Neural crest cell (in vitro differentiated cells): ENCODE measurements at places on chromosomes 12 and 14. TPM values are rescaled to one million over a fixed set of nuclear protein-coding genes. Genes with fewer than 3 reads are reported as not detected.

- H3K27ac ChIP-seq: no peak overlapping the region
- DNase-seq: no peak
- no peaks in the 10 kb centered on the region for H3K36me3 ChIP-seq
- H3K27me3 ChIP-seq: no peaks in the 10 kb centered on the region
- H3K4me3 ChIP-seq: no peak overlapping the region
Observed at GRCh38 chr14:34252227-34252626, 209.8 kb downstream of the SPTSSA start.

DNA sequence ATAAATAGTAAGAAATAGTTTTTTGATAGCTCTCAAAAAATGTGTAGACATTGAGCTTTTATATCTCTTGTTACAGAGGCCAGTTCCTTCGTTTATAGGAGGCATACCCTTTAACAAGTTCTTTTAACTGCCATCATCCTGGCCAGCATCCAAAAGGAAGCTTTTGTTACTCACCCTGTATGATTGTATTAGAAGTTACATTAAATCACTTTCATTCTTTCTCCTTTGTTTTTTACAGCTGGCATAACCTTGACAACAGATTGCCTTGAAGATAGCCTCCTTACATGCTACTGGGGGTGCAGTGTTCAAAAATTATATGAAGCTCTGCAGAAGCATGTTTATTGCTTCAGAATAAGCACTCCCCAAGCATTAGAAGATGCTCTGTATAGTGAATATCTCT, 20.1 kb downstream of the CGRRF1 start:
- DNase-seq: no peak
- no peaks in the 10 kb centered on the region for H3K27me3 ChIP-seq
- H3K4me3 ChIP-seq: no peak overlapping the region

DNA sequence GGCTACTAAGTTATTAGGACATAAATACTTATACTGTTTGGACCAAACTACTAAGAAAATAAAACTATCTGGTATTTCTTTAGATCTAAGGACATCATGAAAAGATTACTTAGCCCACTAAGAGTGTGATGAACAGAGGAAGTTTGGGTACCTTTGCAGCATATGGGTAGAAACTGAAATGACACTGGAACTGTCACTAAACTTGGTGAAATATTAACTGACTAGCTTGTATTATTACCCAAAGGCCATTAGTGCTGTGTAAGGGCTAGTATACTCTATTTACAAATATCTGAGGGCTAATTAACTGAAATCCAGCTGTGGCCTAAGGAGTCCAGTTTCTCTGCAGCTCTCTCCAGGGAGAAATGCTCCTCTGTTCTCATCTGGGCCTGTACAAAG, 45.5 kb downstream of the PAWR start:
- no peak overlapping the region for H3K4me3 ChIP-seq
- no peak for DNase-seq
- H3K36me3 ChIP-seq: no peaks in the 10 kb centered on the region
- no peak overlapping the region for H3K27ac ChIP-seq
- peaks cover 5% of the 10 kb centered on the region for H3K4me1 ChIP-seq
- H3K27me3 ChIP-seq: no peaks in the 10 kb centered on the region

GRCh38 chr12:85273381-85274314, 6.4 kb upstream of the ALX1 start:
- H3K4me3 ChIP-seq: no peak overlapping the region
- no peaks in the 10 kb centered on the region for H3K36me3 ChIP-seq
- no peaks in the 10 kb centered on the region for H3K4me1 ChIP-seq

GRCh38 chr12:56267443-56268071, 815 bp downstream of the COQ10A start:
- peaks cover 9% of the 10 kb centered on the region for H3K36me3 ChIP-seq
- H3K27me3 ChIP-seq: no peaks in the 10 kb centered on the region
- H3K4me1 ChIP-seq: peaks cover 16% of the 10 kb centered on the region
- DNase-seq: no peak

- no peaks in the 10 kb centered on the region for H3K4me1 ChIP-seq
- DNase-seq: no peak
- H3K27ac ChIP-seq: peak overlapping the region; percentile 32
- no peak overlapping the region for H3K4me3 ChIP-seq
- H3K36me3 ChIP-seq: no peaks in the 10 kb centered on the region
Observed at GRCh38 chr12:15851919-15852318, 30.3 kb upstream of the STRAP start.

- H3K27ac ChIP-seq: no peak overlapping the region
- no peak overlapping the region for H3K4me3 ChIP-seq
- no peaks in the 10 kb centered on the region for H3K27me3 ChIP-seq
- DNase-seq: no peak
- H3K36me3 ChIP-seq: peaks cover 18% of the 10 kb centered on the region
- no peaks in the 10 kb centered on the region for H3K4me1 ChIP-seq
Observed at GRCh38 chr12:26979733-26980132, 34.5 kb downstream of the TM7SF3 start.

CCDC197 gene
- total RNA-seq: not detected in 2 replicates

LRFN5 gene
- 1.3 and 1.5 TPM in 2 replicates for total RNA-seq

ATN1 gene
- total RNA-seq: 118 and 122 TPM in 2 replicates

FGF6 gene
- not detected in 2 replicates for total RNA-seq
